ENCODE measurements at places on chromosomes 4 and X.

- no peak for DNase-seq
Observed at GRCh38 chrX:10939424-10939823, 171.7 kb upstream of the HCCS start.

DNA sequence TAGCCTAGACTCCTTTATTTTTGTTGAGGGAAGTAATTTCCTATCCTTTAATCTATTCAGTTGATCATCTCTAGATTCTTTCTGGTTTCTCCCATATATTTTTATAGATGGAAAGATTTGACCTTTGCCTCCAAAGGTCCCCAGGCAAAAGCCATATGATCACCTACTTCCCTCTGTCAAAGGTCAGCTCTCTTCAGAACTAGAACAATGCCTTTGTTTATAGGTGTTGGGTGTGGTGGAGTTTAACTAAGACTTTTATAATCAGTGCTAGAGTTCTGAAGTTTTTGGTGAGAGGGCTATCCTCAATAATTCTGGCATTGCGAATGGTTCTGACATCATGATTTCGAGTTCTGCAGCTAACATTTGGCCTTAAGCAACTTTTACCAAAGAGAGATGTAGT lies 19.0 kb upstream of the DCAF8L2 start:
- DNase-seq: no peak

GRCh38 chr4:22635692-22636091 lies 57.0 kb upstream of the GBA3 start:
- no peak for DNase-seq

DNA sequence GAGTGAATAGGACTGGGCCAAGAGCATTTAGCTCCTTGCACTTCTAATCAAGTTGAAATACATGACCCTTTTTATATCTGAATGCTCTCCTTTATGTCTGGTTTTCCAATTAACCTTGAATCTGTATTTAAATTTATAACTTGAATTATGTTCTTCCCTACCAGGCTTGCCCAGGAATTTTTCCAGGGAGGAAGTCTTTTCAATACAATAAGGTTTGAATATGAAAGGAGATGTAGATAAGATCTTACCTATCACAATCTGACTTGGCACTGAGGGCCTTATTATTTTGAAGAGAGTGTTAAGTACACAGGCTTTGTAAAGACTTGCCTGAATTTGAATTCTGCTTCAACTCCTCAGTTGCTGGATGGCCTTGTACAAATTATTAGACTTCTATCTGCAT lies 555.7 kb downstream of the PCDH7 start:
- no peak for DNase-seq

DNA sequence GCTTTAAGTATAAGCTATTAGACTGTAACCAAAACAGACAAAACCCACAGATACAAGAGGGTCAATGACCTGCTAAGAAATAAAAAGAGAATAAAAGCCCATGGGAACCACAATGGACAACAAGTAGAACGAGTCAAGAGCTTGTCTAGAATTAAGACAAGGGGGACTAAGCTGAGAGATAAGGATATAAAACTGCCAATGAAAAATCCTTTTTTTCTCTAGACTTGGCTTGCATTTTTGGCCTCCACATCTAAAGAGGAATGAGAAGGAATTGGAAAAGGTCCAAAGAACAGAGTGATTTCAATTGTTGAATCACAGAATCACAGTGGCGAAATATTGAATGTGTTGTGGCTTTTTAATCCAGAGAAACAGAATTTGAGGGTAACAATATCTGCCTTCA lies 135.7 kb downstream of the QDPR start:
- DNase-seq: no peak

DNA sequence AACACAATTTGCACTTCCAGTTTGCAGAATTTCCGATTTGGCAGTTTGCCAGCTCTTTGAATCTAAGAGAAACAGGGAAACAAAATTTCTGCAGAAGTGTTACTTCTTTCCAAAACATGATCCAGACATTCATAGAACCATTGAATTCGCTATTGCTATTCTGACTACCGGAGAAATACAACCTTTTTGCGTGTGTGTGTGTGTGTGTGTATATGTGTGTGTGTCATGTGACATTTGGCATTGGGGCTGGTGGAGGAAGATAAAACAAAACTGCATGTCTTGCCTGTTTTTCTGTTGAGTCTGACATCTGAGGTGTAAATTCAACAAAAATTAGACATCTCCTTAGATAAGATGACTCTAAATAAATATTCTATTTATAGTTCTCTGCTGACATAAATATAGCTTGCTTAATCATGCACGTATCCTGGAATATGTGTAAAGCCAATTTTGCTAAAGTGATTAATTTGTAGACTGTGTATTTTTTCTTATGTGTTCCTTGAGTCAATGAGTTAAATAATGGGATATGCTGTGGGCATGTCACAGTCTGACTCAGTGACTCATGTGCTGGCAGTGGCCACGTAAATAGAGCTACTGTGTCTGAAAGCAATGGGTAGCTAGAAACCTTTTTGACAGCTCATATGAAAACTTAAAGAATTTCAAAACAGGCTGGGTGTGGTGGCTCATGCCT lies 98.9 kb downstream of the HPGD start:
- DNase-seq: no peak

GRCh38 chr4:68375667-68376559 lies 26.0 kb upstream of the YTHDC1 start:
- DNase-seq: peak; percentile 5

- DNase-seq: no peak
Observed at GRCh38 chrX:63258144-63258543, 93.0 kb downstream of the SPIN4 start.

DNA sequence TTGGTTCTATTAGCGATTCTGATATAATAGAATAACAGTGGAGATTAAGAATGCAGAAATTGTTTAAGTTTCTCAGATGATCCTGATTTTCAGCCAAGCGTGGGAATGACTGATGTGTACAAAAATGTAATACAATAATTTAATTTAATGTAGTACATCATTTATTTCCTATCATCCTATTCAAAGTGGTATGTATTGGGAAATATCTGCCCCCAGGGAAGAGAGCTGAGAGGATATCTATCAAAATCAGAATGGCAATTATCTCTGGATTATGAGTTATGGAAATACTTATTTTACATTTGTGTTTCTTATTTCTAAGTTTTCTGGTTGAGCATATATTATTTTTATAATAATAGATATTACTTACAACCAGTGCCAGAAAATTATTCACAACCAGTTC lies 3.9 kb downstream of the FABP2 start:
- DNase-seq: no peak

DNA sequence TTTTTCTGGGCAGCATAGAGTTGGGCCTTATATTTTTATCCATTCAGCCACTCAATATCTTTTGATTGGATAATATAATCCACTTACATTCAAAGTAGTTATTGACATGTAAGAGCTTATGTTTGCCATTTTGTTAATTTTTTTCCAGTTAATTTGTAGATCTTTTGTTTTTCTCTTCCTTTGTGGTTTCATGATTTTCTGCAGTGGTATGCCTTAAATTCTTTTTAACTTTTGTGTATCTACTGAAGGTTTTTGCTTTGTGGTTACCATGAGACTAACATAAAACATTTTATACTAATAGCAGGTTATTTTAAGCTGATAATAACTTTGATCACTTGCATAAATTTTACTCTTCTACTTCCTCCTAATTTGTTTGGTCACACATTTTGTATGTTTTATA lies 140.8 kb upstream of the GATB start:
- DNase-seq: no peak

GRCh38 chrX:17616936-17617335 lies 120.4 kb upstream of the SCML1 start:
- peak; percentile 20 for DNase-seq

DNA sequence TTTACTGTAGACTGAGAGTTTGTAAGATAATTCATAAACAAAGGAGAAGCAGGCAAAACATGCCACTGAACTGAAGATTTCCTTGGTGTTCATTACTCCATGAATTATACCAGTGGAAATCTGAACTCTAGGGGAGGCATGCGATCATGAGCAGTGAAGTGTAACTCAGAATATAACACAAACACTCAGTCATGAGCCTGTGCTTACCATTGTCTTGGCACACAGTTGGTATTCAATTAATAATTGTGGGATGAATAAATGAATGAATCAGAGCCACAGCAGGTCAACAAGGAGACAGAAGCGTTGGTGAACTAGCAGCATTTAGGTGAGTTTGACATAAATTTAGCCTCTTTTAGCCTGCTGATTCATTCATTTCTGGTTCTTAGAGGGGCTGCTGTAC lies 263.5 kb upstream of the DKK2 start:
- DNase-seq: no peak

- no peak for DNase-seq
Observed at GRCh38 chr4:42750091-42750490, 93.2 kb upstream of the ATP8A1 start.

GRCh38 chr4:45692131-45692735 lies 431.6 kb downstream of the GABRG1 start:
- DNase-seq: no peak

- no peak for DNase-seq
Observed at GRCh38 chr4:10021653-10022023, 341 bp upstream of the SLC2A9 start.

DNA sequence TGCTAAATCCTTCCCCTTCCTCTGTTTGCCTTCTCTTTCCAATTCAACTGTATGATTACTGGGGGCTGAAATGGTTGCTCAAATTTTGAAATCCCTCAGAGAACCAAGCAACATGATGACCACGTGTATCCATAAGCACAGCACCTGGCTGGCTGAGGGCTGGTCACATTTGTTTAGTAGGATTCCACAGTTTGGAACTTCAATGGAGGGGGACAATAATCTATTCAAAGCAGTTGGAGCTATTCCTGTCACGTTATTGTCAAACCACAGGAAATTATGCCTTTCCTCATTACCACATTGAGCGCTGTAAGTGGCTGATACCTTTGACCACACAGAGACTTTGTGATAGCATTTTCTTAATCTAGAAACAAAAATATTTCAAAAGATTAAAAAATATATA lies 7.0 kb downstream of the TMSB4X start:
- DNase-seq: no peak

- DNase-seq: no peak
Observed at GRCh38 chr4:158873795-158874401, 105.1 kb downstream of the FNIP2 start.

DNA sequence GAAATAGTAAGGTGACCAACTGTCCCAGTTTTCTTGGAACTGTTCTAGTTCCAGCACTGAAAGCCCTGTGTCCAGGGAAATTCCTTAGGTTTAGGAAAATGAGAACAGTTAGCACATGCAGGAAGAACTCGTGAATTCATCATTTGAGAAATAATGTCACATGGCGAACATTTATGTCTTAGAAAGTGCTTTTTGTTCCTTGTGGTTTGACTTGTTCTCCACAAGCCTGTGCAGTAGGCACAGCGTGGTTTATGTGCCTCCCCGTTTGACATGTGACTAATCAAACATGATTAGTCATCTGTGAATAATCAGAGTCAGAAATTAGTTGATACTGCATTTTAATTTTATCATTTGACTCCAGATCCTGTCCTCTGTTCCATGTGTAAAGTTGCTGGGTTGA lies 556.0 kb upstream of the CPEB2 start:
- DNase-seq: no peak

DNA sequence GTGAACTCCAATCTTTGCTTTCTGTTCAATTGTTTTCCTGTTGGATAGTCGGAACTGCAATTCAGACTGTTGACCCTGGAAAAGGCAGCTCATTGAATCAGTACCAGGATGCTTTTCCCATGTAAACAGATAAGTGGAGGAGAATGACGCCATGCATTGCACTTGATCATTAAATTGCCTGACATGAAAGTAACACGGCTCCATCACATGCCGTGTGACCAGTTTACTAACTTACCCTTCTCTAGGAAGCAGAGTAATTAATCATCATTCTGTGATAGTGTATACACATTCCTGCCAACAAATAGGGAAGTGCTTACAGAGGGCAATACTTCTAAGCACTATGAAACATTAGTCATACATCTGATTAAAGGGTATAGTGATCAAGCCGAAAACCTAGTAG lies 101.4 kb downstream of the PPARGC1A start:
- no peak for DNase-seq

- DNase-seq: no peak
Observed at GRCh38 chr4:112153211-112153791, 8.0 kb downstream of the FAM241A start.

GRCh38 chr4:6716958-6717655 lies 1.1 kb downstream of the BLOC1S4 start:
- no peak for DNase-seq

- no peak for DNase-seq
Observed at GRCh38 chr4:166039822-166040221, 166.8 kb downstream of the TLL1 start.

DNA sequence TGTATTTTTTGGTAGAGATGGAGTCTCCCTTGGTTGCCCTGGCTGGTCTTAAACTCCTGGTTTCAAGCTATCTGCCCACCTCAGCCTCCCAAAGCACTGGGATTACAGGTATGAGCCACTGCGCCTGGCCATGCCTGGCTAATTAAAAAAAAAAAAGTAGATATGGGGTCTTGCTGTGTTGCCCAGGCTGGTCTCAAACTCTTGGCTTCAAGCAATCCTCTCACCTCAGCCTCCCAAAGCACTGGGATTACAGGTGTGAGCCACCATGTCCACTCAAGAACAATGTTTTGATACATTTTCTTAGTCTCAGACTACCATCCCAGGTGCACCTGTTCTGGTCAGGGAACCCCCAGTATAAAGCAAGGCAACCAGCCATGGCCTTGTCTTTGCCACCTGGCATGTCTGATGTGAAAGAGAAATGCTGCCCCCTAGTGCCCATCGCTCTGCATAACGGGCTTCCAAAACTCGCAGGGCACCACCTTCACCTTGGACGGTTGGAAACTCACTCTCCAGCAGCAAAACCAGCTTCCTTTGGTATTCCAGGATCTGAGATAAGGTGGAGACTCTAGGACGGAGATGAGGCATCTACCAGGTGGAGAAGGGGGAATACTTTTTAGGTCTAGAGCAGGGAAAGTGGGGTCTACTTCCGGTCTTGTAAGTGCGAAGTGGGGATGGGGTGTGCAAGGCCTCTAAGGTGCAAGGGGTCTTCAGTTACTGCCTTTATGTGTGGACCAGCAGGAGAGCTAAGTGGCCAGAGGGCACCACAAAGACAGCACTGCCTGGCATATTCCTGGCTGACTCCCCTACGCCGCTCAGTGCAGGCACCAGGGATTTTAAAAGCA lies 47.7 kb upstream of the AFAP1 start:
- DNase-seq: peak; percentile 46

DNA sequence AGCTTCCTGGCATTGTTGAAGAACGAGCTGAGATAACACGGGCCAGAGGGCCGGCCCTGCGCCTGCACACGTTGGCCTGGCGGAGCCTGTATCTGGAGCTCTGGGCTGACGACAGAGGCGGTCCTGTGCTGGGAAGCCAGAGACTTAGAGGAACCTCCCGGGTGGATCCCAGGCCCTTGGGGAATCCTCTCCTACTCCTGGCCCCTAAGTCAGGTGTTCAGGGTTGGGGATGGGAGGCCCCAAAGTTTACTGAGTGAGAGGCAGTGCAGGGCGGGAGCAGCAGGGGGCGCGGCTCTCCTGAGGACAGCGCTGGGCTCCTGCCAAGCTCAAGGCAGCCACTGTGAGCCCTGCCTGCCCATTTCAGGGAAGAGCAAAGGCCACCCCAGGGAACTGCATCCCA lies 2.5 kb upstream of the HTRA3 start:
- DNase-seq: peak; percentile 53

DNA sequence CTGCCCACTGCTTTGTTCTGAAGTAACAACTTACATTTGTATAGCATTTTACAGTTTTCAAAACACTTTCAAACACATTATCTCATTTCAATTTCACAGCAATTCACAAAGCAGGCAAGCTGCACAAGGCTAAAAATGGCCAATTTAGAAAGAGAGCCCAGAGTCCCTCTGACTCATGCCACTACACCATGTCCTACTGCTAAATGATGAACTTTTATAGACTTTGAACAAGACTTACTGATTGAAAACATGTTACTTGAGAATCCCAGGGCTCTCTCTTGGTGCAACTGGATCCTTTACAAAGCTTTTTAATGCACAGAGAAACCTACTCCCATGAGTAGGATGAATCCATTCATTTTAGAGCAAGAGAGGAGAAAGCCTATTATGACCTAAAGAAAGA lies 5.8 kb upstream of the G3BP2 start:
- no peak for DNase-seq

Measured in NCI-H2029 (cell line).